Right hindlimb (tissue), 1 donor: ENCODE measurements at places on chromosomes 7 and 10.

- no peak for DNase-seq
These were observed 96.0 kb downstream of the MTERF1 start for GRCh38 chr7:91784469-91784868.

DNA sequence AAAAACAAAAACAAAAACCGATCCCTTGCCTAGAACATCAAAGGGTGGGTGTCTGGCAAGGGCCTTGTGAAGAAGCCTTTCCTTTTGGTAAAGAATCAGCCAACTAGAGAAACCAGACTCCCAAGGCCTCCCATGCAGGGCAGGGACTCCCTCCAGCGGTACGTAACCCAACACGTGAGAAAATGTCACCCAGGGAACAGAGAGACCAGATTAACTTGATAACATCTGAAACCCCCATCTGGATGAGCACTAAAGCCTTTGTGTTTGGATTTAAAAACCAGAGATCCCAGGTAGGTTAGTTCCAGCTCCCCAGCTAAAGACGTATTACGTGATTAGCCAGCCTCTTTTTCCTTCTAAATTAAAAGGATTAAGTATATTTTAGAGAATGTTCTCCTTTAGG is 3.0 kb upstream of the HABP2 start:
- no peak for DNase-seq

DNA sequence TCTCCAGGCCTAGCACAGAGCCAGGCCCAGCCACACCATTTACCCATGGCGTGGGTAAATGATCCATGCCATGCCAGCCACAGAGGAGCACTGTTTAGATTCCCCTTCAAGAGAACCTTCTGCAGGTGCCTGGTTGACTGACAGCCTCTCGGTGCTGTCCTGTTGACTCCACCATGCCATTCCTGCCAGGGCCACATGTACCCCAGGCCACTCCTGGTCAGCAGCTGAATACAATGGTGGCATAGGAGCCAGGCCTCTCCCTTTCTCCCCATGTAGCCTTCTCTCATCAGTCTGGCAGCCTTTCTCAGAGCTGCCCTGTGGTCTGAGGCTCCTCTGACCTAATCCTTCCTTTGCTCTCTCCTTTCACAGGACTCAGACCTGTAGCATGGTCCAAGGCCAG is 39.2 kb upstream of the GPAM start:
- no peak for DNase-seq

DNA sequence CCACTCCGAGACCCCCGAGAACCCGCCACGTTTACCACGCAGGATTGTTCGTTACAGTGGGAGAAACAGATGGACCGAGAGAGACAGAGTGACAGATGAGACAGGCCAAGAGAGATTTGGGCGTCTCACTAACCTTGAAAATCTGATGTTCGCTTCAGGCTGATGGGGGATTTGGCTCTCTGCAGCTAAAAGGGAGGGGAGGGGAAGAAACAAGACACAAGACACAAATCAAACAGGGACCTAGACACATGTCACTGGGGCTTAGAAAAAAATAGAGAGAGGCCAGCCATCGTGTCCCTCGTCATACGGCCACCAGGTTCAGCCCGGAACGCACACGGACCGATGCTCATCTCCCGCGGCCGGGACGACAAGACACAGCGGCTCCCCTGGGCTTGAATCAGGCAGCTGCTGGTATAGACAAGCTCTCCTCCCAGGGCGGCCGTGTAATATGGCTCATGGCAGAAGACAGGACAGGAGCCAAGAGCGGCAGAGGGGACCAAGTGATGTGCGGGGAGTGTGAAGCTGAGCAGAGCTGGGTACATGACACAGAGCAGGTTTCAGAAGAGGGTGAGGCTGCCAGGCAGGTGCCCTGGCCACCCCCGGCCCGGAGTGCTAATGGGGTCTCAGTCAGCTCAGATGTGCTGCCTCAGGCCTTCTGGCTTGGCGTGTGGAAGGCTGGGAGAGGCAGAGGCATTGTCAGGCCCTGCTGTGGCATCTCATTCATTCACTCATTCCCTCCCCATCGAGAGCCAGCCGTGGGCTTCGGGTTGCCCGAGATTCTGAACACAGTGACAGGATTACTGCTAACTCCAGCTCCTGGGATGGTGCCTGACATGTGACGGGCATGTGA is 88.5 kb upstream of the GNA12 start:
- peak; percentile 13 for DNase-seq

DNA sequence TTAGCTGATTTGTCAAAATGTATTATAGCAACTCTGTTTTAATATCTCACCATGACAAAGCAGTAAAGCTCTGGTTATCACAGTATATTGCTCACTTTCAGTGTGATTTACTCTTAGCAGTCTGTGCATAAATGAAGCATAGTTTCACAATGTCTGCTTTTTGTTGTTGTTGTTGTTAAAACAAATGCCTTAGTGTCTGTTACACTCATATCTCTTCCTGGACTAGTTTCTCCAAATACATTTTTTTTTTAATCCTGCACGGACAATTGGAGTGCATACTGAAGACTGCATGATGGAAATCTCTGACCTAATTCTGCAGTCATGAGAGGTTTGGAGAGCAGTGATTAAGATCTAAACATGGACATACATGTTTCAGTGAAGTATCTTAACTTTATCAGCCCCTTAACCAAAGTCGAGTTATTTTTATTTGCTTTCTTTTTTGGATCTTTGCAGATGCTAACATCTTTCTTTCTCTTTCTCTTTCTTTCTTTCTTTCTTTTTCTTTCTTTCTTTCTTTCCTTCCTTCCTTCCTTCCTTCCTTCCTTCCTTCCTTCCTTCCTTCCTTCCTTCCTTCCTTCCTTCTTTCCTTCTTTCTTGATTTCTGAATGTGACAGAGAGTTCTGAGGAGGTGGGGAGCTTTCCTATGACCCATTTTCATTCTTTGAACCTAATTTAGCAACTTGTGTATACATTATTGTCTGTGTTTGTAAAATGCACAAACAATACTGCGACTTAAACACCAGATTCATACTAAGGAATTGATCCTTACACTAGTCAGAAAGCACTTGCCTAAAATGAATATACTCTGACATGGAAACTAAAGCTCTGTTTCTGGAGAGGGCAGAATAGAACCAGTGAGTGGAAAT is 161.5 kb upstream of the AGR3 start:
- no peak for DNase-seq

GRCh38 chr10:74177140-74177677 is 26.2 kb downstream of the ADK start:
- no peak for DNase-seq

DNA sequence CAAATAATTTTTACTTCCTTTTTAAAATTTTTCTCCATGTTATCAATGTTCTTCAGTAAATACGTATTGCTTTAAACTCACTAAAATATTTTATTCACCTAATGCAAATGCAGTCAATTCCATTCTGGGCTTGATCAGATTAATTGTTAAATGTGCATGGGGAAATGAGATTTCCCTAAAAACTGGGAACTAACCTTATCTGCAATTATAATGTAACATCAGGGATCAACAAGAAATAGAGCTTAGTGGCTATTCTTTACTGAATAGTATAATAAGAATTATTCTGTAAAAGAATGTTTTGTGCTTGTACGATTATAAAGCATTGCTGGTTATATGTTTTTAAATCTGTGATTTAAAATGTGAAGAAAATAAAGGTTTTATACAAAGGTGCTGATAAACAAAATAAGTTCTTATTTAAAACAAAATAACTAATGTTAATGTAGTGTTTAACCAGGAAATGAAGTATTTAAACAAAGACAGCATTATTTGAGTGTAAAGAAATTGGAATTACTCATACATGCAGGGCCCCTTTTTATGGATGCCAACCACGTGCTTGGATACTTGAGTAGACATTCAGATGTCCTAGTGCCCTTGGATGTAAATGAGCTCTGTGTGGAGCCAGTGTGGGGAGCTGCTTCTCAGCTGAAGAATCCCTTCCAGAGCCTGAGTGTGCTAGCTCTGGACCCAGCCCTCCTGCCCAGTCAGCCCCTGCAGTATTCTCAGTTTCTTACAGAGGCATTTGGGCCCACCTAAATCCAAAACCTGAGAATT is 84.2 kb downstream of the REEP3 start:
- DNase-seq = no peak

GRCh38 chr7:15158141-15158810 is 255.7 kb upstream of the DGKB start:
- no peak for DNase-seq

DNA sequence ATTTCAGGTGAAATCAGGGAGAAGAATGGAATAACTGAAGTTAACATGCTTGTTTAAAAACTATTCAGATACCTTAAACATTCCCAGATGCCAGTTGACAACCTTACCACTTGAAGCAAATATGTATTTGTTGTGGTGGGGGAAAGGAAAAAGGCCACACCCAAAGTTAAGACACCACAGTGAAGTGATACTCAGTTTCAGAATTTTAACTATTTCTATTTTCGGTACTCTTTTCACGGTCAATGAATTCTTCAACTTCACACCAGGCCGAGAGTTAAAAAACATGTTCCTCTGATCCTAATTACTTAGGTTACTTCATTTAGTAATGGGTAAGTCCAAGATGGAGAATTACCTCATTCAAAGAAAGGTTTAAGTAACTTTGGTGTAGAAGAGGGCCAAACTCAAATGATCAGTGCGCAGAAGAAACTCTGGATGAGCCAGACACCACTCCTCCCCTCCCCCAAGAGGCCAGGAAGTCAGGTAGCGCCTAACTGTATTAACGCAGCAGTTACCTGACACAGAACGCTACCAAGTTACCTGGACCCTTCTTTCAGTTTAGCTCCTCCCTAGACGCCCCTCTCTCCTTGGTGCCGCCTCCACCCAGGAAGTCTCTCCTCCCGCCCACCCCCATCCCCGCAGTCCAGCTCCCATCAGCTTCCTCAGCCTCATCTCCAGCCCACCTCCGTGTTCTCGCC is 700 bp downstream of the MTPN start:
- no peak for DNase-seq

GRCh38 chr10:78492424-78492823 is 458.8 kb downstream of the RPS24 start:
- DNase-seq = no peak

- DNase-seq = no peak
These were observed 9.2 kb upstream of the TEX36 start for GRCh38 chr10:125692196-125692595.

- DNase-seq = no peak
These were observed 8.2 kb upstream of the PODXL start for GRCh38 chr7:131564640-131565039.

DNA sequence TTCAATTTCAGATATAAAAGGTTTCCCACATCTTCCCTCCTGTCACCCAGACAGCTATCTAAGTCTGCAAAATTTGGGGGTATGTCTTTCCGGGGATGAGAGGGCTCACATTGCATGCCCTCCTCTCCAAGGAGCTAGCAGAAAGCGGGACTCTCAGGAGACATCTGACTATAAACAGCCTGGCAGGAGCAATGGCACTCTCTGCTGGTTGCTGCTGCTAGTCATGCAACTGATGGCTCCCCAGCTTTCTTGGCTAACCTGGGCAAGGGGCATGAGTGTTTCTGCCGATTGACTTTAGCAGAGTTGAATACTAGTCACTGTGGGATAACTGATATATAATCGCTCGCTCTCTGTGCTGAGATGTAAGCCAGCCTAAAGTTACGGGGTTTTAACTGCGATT is 12.0 kb downstream of the TBX20 start:
- no peak for DNase-seq

- DNase-seq = no peak
These were observed 563.6 kb upstream of the SEMA3D start for GRCh38 chr7:85750454-85750949.

- no peak for DNase-seq
These were observed 75.6 kb downstream of the CFAP46 start for GRCh38 chr10:132866601-132867381.

GRCh38 chr7:2939193-2939885 is 95.2 kb upstream of the GNA12 start:
- peak; percentile 15 for DNase-seq

GRCh38 chr7:127766831-127767459 is 115.0 kb downstream of the SND1 start:
- no peak for DNase-seq

- DNase-seq = no peak
These were observed 161.2 kb downstream of the CELF2 start for GRCh38 chr10:11178606-11179515.

DNA sequence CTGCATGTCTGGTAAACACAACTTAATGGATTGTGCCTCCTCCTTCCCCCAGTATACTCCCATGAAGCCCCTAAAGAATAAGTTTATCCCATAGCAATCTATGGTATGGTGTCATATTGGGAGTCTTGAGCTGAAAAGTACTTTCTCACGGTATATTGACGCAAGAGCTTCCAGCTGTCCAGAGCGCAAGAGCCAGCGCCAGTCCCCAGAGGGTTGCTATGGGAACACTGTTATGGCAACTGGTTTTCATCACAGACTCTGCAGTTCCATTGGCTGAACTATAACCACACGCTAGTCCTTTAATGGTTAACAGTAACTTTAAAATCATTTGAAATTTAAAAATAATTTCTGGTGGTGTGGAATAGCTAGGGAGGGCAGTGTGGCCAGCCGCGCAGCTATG is 46.9 kb downstream of the PRPF18 start:
- peak; percentile 93 for DNase-seq

DNA sequence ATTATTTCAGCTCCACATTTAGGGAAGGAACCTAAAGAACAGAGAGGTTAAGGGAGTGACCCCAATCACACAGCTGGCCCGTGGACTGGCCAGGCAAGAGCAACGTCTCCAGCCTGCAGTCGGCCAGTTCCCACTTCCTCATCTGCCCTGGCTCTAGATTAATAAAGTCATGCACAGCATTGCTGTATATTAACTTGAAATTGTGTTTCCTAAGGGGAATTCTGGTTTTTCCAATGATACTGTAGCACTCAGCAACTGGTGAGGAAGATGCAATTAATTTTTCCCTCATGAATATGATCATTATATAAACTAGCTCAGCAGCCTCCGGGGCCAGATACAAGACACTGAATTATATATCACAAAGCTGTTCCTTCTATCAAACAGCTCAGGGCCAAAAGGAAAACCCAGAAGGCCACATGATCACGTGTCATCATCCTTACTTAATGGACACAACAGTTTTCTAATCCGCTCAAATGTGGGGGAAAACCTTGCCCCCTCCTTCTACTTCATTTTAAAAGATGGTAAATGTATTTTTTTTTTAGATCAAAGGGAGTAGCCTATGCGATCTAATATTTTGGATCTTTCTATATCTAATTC is 295.3 kb upstream of the PRKCQ start:
- peak; percentile 87 for DNase-seq
